Activated T-helper 2 cell treated with anti-CD3 and anti-CD28 coated beads, Interferon-gamma antibody, Interleukin-2, Interleukin-4, amounts not matched to agents 10 μg/mL and 5 μg/mL and 100 μg/mL, durations not matched to agents 14 hours and 24 hours and 36 hours (primary cell): ENCODE measurements at places on chromosomes 2 and 18. TPM values are rescaled to one million over a fixed set of nuclear protein-coding genes. Genes with fewer than 3 reads are reported as not detected.
A peak's percentile ranks its signal among the peaks of the same experiment; 100 is the strongest.

PSMA8 gene
- 1.2 and 1.4 TPM in 2 replicates for total RNA-seq

GRCh38 chr2:8125741-8126711, 555.8 kb upstream of the ID2 start:
- H3K36me3 ChIP-seq: peaks cover 6% of the 10 kb centered on the region
- no peaks in the 10 kb centered on the region for H3K27me3 ChIP-seq
- DNase-seq: no peak
- H3K4me1 ChIP-seq: peaks cover 2% of the 10 kb centered on the region

- no peak overlapping the region for H3K27ac ChIP-seq
- H3K36me3 ChIP-seq: no peaks in the 10 kb centered on the region
- no peaks in the 10 kb centered on the region for H3K27me3 ChIP-seq
- H3K4me3 ChIP-seq: no peak overlapping the region
These were observed 308.8 kb upstream of the LYPD1 start for GRCh38 chr2:132978840-132979239.

RIT2 gene
- not detected in 2 replicates for total RNA-seq

DNA sequence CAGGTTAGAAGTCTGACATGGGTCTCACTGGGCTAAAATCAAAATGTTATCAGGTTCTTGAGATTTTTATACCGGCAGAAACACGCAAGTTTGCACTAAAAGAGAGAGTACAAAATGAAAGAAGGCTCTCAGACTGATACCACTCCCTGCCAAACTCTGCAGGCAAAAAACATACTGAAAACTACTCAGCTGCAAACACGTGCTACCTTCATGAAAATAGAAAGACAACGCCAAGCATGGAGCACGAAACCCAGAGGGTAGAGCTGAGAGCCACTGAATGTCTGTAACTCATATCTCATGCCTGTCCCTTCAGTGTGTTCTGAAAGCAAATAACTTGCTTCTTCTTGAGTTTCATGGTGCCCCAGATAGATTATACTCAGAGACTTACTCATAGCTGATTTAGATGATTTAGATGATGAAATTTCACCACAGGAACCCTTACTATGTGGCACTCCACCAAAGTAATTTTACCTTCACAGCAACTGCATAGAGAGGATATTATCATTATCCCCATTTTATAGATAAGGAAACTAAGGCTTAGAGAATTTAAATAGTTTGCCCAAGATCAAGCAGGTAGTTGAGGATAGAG, 313.0 kb upstream of the SLC39A10 start:
- no peaks in the 10 kb centered on the region for H3K27me3 ChIP-seq
- H3K4me3 ChIP-seq: no peak overlapping the region
- no peak overlapping the region for H3K27ac ChIP-seq
- H3K36me3 ChIP-seq: no peaks in the 10 kb centered on the region
- H3K4me1 ChIP-seq: peaks cover 8% of the 10 kb centered on the region

KANSL1L gene
- 4.9 and 6.5 TPM in 2 replicates for total RNA-seq

DSC2 gene
- total RNA-seq: not detected in 2 replicates

ACMSD gene
- total RNA-seq: not detected in 2 replicates

ZNF521 gene
- total RNA-seq: not detected in 2 replicates

GRCh38 chr2:99905025-99905424, 237.4 kb downstream of the AFF3 start:
- H3K27ac ChIP-seq: no peak overlapping the region
- no peak overlapping the region for H3K4me3 ChIP-seq
- no peak for DNase-seq
- H3K27me3 ChIP-seq: peaks cover 2% of the 10 kb centered on the region
- H3K4me1 ChIP-seq: no peaks in the 10 kb centered on the region

DNA sequence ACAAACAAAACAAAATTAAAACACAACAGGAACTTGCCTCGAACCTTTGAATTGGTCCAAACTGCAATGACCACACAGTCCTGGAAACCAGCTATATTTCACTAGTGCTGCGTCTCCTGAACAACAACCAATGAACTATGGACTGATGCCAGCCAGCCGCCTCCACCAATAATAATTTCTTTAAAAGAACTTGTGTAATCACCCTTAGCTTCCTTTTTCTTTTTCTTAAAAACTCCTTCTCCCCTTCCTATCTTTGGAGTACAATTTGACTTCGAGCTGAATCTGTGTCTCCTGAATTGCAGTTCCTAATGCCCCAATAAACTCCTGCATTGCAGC, 1.6 kb upstream of the CXXC1 start:
- H3K4me3 ChIP-seq: peak overlapping the region; percentile 75
- peaks cover 18% of the 10 kb centered on the region for H3K4me1 ChIP-seq
- H3K27me3 ChIP-seq: peaks cover 2% of the 10 kb centered on the region
- DNase-seq: no peak
- peaks cover 34% of the 10 kb centered on the region for H3K36me3 ChIP-seq
- peak overlapping the region; percentile 70 for H3K27ac ChIP-seq

GRCh38 chr18:45166836-45167551, 448.3 kb upstream of the SLC14A2 start:
- no peak overlapping the region for H3K4me3 ChIP-seq
- H3K4me1 ChIP-seq: no peaks in the 10 kb centered on the region
- H3K27me3 ChIP-seq: peaks cover 4% of the 10 kb centered on the region
- DNase-seq: no peak

- DNase-seq: peak; percentile 53
- H3K4me1 ChIP-seq: peaks cover under 1% of the 10 kb centered on the region
- no peak overlapping the region for H3K4me3 ChIP-seq
- H3K27ac ChIP-seq: no peak overlapping the region
- H3K36me3 ChIP-seq: peaks cover under 1% of the 10 kb centered on the region
- H3K27me3 ChIP-seq: no peaks in the 10 kb centered on the region
These were observed 14.9 kb upstream of the CNNM3 start for GRCh38 chr2:96801005-96801785.

- DNase-seq: no peak
- H3K4me3 ChIP-seq: no peak overlapping the region
- no peaks in the 10 kb centered on the region for H3K4me1 ChIP-seq
- H3K27me3 ChIP-seq: peaks cover 3% of the 10 kb centered on the region
- H3K36me3 ChIP-seq: no peaks in the 10 kb centered on the region
These were observed 172.2 kb downstream of the ASB1 start for GRCh38 chr2:238598802-238599530.

- H3K4me1 ChIP-seq: no peaks in the 10 kb centered on the region
- H3K27me3 ChIP-seq: no peaks in the 10 kb centered on the region
- no peak for DNase-seq
- H3K36me3 ChIP-seq: peaks cover 13% of the 10 kb centered on the region
- no peak overlapping the region for H3K4me3 ChIP-seq
These were observed 113.1 kb upstream of the SP3 start for GRCh38 chr2:174078275-174078674.

MITD1 gene
- total RNA-seq: 49.7 and 52.4 TPM in 2 replicates

- no peaks in the 10 kb centered on the region for H3K27me3 ChIP-seq
- H3K36me3 ChIP-seq: no peaks in the 10 kb centered on the region
- H3K4me3 ChIP-seq: no peak overlapping the region
- no peak overlapping the region for H3K27ac ChIP-seq
- peaks cover 11% of the 10 kb centered on the region for H3K4me1 ChIP-seq
- no peak for DNase-seq
These were observed 29.9 kb upstream of the IMPA2 start for GRCh38 chr18:11951390-11951851.

SAG gene
- 0.05 TPM in 1 of 2 replicates, not detected in the other for total RNA-seq

GRCh38 chr18:36283448-36283847, 14.1 kb upstream of the FHOD3 start:
- no peak overlapping the region for H3K27ac ChIP-seq
- H3K4me3 ChIP-seq: no peak overlapping the region
